Left ventricle myocardium inferior (tissue), 1 donor: ENCODE measurements at places on chromosomes 3 and 15. TPM values are rescaled to one million over a fixed set of nuclear protein-coding genes. Genes with fewer than 3 reads are reported as not detected.

The CSTA gene
- 0.74 TPM for total RNA-seq

The AP4E1 gene
- 8.0 TPM for total RNA-seq

The LRTM1 gene
- not detected for total RNA-seq

The STAB1 gene
- total RNA-seq, result 67.2 TPM

- no peak overlapping the region for H3K27ac ChIP-seq
- no peaks in the 10 kb centered on the region for H3K4me1 ChIP-seq
- H3K4me3 ChIP-seq, result no peak overlapping the region
Measured at GRCh38 chr3:147267434-147267833, 138.9 kb downstream of the ZIC4 start.

GRCh38 chr15:28147801-28148200 is 48.7 kb upstream of the OCA2 start:
- no peak overlapping the region for H3K4me3 ChIP-seq
- peaks cover 52% of the 10 kb centered on the region for H3K36me3 ChIP-seq
- H3K27me3 ChIP-seq, result no peaks in the 10 kb centered on the region
- H3K4me1 ChIP-seq, result no peaks in the 10 kb centered on the region
- no peak overlapping the region for H3K27ac ChIP-seq
- DNase-seq, result no peak

GRCh38 chr3:174495928-174496327 is 363.2 kb upstream of the NAALADL2 start:
- no peak overlapping the region for H3K27ac ChIP-seq
- H3K36me3 ChIP-seq, result no peaks in the 10 kb centered on the region
- H3K4me3 ChIP-seq, result no peak overlapping the region
- no peak for DNase-seq

DNA sequence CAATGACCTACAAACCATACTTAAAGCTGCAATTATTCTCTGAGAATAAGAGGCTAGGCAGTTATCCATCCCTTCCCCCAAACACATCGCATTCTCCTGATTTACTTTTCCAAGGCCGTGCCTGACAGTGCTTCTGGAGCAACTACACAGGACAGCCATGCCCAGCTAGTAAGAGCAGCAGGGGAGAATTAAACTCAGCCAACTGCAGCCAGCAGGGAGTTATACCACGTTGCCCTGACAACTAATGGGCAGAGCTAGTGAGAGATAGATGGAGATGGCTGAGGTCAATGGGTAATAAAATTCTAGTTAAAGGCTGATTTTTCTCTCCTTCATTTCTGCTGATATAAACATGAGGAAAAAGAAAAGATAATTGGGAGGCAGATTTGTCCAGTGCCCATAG is 193.8 kb upstream of the PPP2R3A start:
- H3K27me3 ChIP-seq, result peaks cover 34% of the 10 kb centered on the region
- DNase-seq, result no peak
- H3K4me1 ChIP-seq, result no peaks in the 10 kb centered on the region
- no peak overlapping the region for H3K27ac ChIP-seq

GRCh38 chr3:177681852-177682251 is 484.6 kb upstream of the TBL1XR1 start:
- H3K27ac ChIP-seq, result no peak overlapping the region
- no peak overlapping the region for H3K4me3 ChIP-seq
- no peak for DNase-seq
- peaks cover 26% of the 10 kb centered on the region for H3K4me1 ChIP-seq
- H3K27me3 ChIP-seq, result no peaks in the 10 kb centered on the region

GRCh38 chr15:39381517-39381916 is 199.4 kb upstream of the THBS1 start:
- no peak for DNase-seq
- H3K4me1 ChIP-seq, result no peaks in the 10 kb centered on the region
- no peaks in the 10 kb centered on the region for H3K27me3 ChIP-seq

GRCh38 chr3:34668915-34669314 is 870.5 kb downstream of the PDCD6IP start:
- H3K27me3 ChIP-seq, result no peaks in the 10 kb centered on the region
- H3K4me1 ChIP-seq, result no peaks in the 10 kb centered on the region
- no peak overlapping the region for H3K4me3 ChIP-seq
- no peaks in the 10 kb centered on the region for H3K36me3 ChIP-seq
- H3K27ac ChIP-seq, result no peak overlapping the region

DNA sequence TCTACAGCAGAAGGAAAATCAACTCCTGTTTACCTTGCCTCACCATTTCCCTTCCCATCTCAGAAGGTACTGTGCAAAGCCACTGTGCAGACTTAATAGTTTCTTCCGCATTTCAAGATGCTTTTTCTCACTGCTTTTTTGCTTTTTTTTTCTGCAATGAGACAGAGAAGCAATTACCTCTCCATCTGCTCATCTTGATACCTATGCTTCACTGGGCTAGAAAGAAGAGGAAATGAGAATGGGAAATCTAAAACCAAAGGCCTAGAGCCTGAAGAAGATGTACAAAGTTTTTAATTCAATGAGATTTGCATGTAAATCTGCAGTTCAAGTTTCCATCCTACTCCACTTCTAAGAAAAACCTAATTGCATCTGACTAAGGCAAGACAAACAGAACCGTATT is 238.1 kb upstream of the SETMAR start:
- no peak overlapping the region for H3K4me3 ChIP-seq
- no peaks in the 10 kb centered on the region for H3K36me3 ChIP-seq
- peaks cover 9% of the 10 kb centered on the region for H3K4me1 ChIP-seq
- no peak for DNase-seq
